Activated CD4-positive, alpha-beta T cell treated with anti-CD3 and anti-CD28 coated beads for 36 hours (primary cell): ENCODE measurements at places on chromosomes 7 and 10. TPM values are rescaled to one million over a fixed set of nuclear protein-coding genes. Genes with fewer than 3 reads are reported as not detected.

GRCh38 chr10:99337901-99338300, 8.7 kb downstream of the CNNM1 start:
- DNase-seq = no peak
- no peak overlapping the region for H3K4me3 ChIP-seq
- H3K4me1 ChIP-seq = no peaks in the 10 kb centered on the region
- H3K36me3 ChIP-seq = no peaks in the 10 kb centered on the region
- peaks cover 4% of the 10 kb centered on the region for H3K27me3 ChIP-seq

- H3K27ac ChIP-seq = no peak overlapping the region
- no peak for DNase-seq
Observed at GRCh38 chr7:90411510-90411909, 8.2 kb downstream of the CLDN12 start.

DNA sequence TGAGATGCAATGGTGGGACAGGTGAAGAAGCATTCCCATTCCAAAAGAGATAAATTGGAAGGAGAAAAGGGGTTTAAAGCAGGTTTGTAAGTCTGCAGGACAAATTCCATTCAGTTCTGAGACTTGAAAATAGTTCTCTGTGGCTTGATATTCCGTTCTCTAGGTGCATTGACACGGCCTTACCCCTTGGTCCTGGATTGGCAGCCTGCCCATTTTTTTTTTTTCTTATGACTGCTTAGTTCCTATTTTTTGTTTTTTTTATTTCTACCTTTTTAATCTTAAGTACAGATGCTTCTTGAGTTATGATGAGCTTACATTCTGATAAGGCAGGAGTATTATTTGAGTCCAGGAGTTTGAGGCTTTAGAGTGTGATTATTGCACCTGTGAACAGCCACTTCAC, 70.6 kb downstream of the MLLT10 start:
- no peaks in the 10 kb centered on the region for H3K27me3 ChIP-seq
- H3K27ac ChIP-seq = no peak overlapping the region
- DNase-seq = no peak
- H3K4me3 ChIP-seq = no peak overlapping the region
- H3K36me3 ChIP-seq = peaks cover 34% of the 10 kb centered on the region

DNA sequence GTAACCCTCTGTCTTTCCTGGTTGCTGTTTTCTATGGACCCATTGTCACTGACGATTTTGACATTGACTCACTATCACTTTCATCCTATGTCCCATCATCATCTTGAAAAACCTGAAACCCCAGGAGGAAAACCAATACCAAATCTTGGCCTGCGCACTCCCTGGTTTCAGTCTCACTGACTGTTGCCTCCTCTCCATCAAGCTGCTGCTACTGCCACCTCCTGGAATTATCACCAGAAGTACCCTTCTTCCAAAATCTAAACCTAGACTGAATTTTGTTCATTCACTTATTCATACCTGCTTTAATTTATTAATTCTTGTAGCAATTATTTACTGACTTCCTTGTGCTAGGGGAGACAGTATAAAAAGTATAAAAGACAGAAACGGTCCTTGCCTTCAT, 44.5 kb upstream of the ACBD5 start:
- DNase-seq = peak; percentile 69
- H3K4me3 ChIP-seq = no peak overlapping the region
- no peaks in the 10 kb centered on the region for H3K27me3 ChIP-seq
- peaks cover 6% of the 10 kb centered on the region for H3K4me1 ChIP-seq

GRCh38 chr10:104255311-104255981, 754 bp downstream of the GSTO1 start:
- peak overlapping the region; percentile 97 for H3K27ac ChIP-seq
- H3K36me3 ChIP-seq = peaks cover 45% of the 10 kb centered on the region
- H3K4me1 ChIP-seq = peaks cover 61% of the 10 kb centered on the region
- no peaks in the 10 kb centered on the region for H3K27me3 ChIP-seq
- H3K4me3 ChIP-seq = peak overlapping the region; percentile 85
- no peak for DNase-seq

MSS51 gene
- total RNA-seq = 2.4 TPM
